ENCODE measurements at places on chromosomes 1 and 21.

GRCh38 chr1:10662824-10663677 lies 133.4 kb downstream of the CASZ1 start:
- DNase-seq: no peak

- no peak for DNase-seq
Observed at GRCh38 chr1:55700359-55701130, 485.4 kb upstream of the USP24 start.

DNA sequence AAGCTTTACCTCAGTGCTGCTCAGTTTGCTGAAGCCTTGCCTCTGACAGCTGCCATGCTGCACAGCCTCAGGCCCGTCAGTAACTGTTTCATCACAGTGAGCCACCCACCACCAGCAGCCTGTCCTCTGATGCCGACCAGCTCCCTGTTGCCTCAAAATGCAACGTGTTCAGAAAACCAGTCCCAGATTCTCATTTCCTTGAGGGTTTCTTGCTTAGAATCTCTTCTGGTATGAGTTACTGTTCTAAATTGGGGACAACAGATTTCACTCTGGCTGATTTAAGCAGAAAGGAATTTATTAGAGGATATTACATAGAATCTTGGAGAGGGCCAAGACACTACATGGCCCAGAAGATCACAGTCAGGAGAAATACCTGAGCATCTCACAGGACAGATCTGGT lies 11.0 kb downstream of the UBL4B start:
- DNase-seq: no peak

DNA sequence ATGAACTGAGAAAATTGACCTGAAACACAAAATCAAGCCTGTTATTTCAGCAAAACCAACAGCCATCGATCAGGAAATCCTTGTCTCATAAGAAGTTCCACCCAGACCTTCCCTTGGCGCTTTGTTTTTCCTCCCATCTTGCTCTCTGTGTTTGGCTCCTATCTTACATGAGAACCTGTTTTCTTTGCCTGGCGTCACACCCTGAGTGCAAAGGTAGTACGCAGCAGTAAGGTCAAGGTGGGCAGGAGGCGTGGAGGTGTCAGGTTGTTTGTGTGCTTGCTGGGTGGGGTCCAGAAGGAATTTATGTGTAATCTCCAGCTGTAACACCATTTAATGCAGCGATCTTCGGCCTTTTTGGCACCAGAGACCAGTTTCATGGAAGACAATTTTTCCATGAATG lies 50.5 kb downstream of the C1orf21 start:
- DNase-seq: no peak

- no peak for DNase-seq
Observed at GRCh38 chr1:2039251-2039650, 11.0 kb upstream of the PRKCZ start.

GRCh38 chr1:46529031-46529630 lies 22.3 kb downstream of the KNCN start:
- DNase-seq: no peak

DNA sequence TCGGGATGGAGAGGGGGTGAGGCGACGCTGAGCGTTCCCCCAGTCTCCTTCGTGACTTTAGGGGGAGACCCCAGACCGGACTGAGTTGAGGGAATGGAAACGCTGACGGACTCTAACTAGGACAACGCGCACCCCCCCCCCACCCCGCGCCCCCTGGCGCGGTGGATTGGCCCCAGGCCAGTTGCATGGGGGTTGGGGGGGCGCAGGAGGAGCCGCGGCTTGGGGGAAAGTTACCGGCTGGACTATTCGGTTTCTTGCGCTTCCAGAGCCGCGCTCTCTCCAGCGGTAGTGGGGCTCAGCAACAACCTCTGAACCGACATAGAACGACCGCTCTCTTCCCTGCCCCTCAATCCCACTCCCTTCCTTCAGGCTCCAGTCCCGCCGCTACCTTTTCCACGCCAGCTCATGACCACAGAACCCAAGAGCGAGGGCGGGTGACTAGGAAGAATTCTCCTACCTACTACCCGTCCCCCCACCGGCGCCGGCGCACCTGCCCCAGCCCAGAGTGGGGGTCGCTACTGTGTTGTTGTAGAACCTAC lies 694 bp downstream of the ZBTB7B start:
- no peak for DNase-seq

- DNase-seq: no peak
Observed at GRCh38 chr1:208943291-208943690, 640.2 kb upstream of the CAMK1G start.

GRCh38 chr1:37533317-37534093 lies 18.9 kb upstream of the MEAF6 start:
- DNase-seq: no peak

DNA sequence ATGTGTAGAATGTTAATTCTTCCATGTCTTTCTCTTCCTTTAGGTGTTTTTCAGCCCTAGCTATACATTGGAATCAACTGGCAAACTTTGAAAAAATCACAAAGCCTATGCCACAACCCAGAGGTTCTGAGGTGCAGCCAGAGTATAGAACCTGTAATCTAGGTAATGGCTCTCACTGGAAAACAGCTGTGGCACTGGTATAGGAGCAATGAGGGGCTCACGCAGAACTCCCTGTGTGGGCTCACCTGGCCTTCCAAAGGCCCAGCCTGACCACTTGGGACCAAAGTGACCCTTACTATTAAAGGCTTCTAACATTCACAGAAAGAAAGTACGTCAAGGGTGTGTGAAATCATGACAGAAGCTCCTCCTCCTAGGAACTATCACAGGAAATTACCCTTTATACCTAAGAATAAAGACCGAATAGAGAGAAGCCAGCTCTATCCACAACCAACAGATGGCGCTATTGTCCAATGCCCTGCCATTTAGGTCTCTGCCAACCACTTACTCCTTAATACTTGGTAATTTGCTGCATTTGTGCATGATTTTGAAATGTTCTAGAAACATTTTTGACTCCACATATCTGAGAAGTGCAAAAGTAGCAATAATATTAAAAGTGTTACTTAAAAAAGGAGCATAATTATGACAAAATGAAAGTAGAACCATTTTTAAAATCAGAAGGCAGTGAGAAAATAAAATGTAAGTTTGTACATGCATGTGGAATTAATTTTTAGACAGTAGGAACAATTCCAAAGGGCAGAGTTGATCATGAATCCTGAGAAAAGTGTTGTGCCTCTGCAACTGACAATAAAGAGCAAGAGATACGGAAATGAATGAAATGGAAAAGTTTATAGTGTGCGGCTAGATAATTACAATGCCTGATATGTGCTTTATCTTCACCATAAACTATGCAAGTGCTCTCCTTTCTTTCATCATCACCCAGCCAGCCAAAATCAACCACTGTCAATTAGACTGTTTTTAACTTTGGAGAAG lies 93.1 kb upstream of the HAO2 start:
- DNase-seq: peak; percentile 39

- no peak for DNase-seq
Observed at GRCh38 chr1:181779343-181779742, 282.2 kb downstream of the ZNF648 start.

DNA sequence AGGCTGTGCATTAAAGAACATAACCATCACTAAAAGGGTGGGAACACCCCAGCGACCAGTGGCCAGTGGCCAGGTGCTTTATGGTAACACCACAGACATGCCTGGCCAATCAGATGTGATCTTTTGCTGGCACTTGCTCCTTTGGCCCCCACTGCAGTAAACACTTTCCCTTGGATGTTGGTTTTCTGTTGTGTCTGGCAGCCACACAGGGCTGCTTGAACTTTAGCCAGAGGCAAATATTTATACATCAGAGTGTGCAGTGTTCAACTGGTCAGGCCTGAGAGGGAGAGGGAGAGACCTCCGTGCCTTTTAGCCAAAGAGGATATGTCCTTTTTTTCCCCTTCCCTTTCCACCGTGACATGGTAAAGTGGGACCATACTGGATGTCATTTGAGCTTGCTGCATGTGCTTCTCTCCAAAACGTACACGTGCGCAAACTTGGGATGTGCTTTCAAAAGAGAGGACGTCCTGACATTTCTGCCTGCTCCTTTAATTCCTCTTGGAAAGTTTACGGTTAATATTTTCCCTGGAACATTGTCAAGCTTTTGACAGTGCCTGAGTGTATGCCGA lies 101.2 kb downstream of the NFIA start:
- no peak for DNase-seq

DNA sequence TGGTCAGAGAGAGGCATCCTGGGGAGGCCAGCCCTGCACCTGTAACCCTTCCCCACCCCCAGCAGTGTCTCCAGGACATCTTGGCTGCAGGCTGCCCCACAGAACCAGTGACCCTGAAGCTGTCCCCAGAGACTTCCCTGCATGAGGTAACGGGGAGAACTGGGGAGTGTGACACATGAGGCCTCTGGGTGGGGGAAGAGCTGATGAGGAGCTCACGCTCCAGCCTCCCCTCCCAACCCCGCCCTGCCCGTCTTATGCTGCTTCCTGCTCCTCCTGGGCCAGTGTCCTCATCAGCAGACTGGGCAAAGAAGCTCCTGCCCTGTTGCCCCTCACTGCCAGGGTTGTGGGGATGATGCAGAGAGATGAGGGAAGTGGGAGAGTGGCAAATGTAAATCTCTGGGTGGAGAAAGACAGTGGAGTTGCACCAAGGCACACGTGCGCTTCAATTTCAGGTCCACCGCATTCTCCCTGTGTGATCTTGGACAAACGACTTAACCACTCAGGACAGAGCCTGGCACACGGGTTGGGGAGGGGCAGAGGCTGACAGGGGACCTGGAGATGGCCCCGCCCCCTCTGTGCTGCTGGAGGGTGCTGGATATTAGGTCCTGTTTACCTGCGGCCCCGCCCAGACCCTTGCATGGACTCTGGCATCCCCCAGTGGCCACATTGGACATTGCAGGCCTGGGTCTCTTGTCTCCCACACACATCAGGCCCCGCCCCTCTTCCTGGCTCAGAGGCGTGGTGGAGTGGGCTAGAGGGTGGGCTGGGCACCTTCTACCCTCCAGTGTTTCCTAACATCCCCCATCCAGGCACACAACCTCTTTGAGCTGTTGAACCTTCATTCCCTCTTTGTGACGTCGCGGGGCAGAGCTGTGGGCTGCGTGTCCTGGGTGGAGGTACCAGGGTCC lies 12.3 kb downstream of the CLCNKB start:
- DNase-seq: peak; percentile 87

DNA sequence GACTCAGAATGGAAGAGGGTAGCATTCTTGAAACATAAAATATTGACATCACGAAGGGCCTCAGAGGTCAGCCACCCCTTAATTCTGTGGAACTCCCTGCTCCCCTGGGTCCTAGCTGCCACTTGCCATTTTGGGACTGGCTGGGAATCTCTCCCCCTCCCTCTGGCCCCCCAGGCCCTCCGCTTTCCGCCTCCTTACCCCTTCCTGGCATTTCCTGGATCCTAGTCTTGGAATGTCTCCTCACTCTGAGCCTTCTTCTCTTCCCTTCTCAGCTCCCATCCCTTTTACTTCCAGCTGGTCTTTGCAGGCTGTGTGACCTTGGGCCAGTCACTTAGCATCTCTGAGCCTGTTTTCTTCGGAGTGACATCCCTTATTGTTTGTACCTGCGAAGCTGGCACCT lies 4.5 kb downstream of the PADI1 start:
- DNase-seq: no peak

DNA sequence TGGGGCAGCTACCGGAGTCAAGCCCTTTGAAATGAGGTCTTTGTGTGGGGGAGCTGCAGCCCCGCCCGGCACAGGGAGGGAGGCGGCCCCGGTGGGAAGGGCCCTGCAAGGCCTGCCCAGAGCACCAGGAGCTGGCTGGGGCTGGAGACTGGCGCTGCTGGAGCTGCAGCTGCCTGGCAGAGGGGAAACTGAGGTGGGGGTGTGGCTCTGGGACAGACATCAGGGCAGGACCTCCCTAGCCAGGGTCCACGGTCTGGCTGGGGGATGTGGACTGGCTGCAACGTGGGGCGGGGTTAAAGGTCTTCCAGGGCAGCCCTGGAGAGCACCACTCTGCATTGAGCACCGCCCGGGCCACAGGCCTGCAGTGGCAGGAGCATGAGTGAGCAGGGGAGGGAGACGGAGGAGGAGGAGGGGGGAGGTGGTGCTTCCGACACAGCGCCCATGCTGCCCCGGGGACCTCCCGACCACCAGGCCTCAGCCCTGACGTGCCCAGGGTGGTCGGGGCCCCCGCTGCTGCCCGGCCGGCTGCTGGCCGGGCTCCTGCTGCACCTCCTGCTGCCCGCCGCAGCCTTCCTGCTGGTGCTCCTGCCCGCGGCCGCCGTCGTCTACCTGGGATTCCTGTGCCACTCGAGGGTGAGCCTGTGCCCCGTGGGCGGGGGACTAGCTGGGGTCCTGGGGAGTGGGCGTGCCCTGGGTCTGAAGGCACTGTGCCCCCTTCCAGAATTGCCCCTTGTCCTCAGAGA lies 4.8 kb upstream of the ANKRD65 start:
- DNase-seq: no peak

DNA sequence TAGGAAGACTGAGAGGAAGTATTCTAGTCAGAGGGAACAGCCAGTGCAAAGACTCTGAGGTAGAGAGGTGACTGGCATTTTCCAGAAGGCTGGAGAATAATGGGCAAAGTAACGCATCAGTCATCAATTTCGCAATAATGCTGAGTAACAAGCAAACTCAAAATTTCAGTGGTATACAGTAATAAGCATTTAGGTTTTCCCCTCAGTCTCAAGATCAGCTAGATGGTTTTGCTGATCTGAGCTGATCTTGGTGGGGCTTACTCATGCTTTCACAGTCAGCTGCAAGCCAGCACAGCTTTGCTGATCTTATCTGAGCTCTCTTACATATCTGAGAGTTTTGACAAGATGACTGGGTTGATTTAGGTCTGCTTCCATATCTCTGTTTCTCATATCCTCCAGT lies 108.7 kb downstream of the TSEN15 start:
- no peak for DNase-seq

DNA sequence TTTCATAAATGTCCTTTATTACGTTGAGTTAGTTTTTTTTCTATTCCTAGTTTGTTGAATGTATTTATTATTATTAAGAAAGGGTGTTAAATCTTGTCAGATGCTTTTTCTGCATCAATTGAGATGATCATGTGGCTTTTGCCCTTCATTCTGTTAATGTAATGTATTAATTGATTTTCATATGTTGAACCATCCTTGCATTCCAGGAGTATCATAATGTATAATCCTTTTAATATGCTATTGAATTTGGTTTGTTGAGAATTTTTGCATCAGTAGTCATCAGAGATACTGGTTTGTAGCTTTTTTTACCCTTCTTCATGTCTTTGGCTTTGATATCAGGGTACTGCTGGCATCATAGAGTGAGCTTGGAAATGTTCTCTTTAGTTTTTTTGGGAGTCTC lies 100.0 kb downstream of the POFUT2 start:
- DNase-seq: no peak

GRCh38 chr1:167701510-167701909 lies 20.3 kb upstream of the MPZL1 start:
- no peak for DNase-seq

DNA sequence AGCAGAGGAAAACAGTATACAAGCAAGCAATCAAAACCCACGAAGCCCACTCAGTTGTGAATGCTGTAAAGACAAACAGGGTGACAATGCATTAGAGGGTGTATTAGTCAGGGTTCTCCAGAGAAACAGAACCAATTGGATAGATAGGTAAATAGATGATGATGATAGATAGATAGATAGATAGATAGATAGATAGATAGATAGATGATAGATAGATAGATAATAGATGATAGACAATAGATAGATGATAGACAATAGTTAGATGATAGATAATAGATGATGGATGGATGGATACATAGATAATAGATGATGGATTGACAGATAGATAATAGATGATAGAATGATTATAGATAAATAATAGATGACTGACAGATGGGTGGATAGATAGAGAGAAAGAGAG lies 48.3 kb downstream of the LRRC38 start:
- no peak for DNase-seq
